Stomach (tissue), 19 donors: ENCODE measurements at places on chromosomes 12 and 14.

- DNase-seq = no peak
Measured at GRCh38 chr12:112962561-112962960, 15.8 kb upstream of the OAS2 start.

- no peak for DNase-seq
Measured at GRCh38 chr12:108523365-108523764, 8.3 kb downstream of the FICD start.

DNA sequence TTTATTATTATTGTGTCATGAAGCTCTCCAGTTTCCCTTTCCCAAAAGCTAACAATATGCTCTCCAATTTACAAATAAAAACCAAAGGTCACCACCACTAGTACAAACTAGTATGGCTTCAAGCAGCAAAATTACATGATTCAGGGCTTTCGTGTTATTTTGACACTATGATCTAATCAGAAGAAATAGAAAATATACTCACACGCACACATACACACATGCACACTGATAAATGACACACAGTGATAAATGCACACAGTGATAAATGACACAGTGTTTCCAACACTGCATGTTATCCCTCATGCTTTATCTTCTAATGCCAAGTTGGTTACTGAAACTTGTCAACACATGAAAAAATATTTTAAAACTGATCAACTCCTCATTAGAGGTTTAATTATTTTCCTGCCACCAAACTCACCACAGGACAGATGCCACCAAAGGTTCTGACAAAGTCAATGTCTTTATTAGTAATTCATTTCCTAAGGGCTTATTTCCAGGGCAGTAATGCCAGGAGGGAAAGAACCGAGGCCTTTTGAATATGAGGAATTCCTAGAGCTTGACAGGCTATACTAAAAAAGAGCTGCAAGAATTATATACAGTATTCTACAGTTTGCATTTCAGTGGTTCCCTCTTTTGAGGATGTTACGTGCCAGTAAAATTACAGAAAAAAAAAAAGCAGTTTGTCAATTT, 82.4 kb downstream of the PPP2R5E start:
- no peak for DNase-seq

DNA sequence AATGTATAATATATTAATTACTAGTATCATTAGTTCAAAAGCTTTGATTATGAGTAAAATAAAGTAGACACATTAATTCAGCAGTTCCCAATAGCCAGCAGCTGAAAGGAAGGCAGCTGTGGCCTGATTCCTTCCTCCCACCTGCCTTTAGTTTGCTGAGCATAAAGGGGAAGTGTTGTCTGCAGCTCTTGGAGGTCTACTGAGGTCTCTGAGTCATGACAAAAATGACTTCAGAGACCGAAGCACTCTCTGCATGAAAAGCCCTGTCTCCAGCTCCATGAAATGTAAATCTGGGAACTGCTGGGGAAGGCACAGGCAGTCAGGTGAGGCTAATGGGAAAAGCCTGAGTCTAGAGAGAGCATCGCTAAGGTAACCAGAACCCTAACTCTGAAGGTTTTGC, 165.4 kb downstream of the NRXN3 start:
- no peak for DNase-seq

- no peak for DNase-seq
Measured at GRCh38 chr14:28762955-28763326, 3.6 kb upstream of the FOXG1 start.

- no peak for DNase-seq
Measured at GRCh38 chr12:27534060-27534764, 10.2 kb downstream of the PPFIBP1 start.

GRCh38 chr12:66804563-66804974, 125.7 kb upstream of the GRIP1 start:
- DNase-seq = peak; percentile 18

- no peak for DNase-seq
Measured at GRCh38 chr14:72699852-72700257, 194.0 kb downstream of the DPF3 start.

DNA sequence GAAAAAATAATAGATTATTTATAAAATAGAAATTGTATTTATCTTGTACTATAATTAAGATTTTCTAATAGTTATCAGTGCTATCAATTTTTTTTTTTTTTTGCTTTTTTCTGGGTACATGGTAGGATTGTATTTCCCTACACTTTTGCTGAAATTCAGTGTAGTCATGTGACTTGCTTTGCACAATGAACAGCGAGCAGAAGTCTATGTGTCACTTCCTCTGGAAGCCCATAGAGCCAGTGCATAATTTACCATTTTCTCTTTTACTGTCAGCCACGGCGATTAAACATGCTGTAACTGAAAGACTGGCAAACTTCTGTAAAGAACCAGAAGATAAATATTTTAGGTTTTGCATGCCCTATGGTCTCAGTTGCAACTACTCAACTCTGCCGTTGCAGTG, 80.8 kb upstream of the PPP1R12A start:
- no peak for DNase-seq

- no peak for DNase-seq
Measured at GRCh38 chr12:109563291-109564284, 9.7 kb downstream of the MMAB start.
